ENCODE measurements at places on chromosomes 7 and 10. TPM values are rescaled to one million over a fixed set of nuclear protein-coding genes. Genes with fewer than 3 reads are reported as not detected.

CASP2 gene
- total RNA-seq, result 16.0 TPM

- DNase-seq, result no peak
Observed at GRCh38 chr10:76049581-76050290, 618.3 kb downstream of the LRMDA start.

GRCh38 chr7:41882745-41883420, 180.0 kb upstream of the INHBA start:
- no peak for DNase-seq

DNA sequence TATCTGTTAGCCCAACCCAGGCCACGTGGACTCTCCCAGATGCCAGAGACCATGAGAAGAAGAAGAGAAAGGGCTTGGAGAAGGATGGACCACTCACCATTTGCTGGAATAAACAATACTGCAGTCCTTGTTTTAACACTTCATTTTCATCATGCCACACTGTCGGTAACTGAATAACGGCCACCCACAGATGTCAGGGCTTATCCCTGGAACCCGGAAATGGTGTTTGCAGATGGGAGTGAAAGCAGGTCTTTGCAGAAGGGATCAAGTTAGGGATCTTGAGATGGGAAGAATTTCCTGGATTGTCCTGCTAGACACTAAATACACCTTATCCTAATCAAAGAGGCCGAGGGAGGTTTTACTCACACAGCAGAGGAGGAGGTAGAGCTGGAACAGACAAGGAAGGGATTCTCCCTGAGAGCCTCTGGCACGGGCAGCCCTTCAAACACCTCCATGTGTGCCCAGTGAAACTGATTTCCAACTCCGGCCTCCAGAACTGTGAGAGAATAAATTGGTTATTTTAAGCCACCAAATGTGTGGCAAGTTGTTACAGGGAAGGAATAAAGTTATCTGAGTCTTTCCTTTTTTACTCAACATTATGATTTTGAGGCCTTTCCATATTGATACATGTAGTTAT, 56.3 kb upstream of the SFMBT2 start:
- no peak for DNase-seq

- no peak for DNase-seq
Observed at GRCh38 chr10:48431871-48432270, 125.4 kb downstream of the MAPK8 start.

DNA sequence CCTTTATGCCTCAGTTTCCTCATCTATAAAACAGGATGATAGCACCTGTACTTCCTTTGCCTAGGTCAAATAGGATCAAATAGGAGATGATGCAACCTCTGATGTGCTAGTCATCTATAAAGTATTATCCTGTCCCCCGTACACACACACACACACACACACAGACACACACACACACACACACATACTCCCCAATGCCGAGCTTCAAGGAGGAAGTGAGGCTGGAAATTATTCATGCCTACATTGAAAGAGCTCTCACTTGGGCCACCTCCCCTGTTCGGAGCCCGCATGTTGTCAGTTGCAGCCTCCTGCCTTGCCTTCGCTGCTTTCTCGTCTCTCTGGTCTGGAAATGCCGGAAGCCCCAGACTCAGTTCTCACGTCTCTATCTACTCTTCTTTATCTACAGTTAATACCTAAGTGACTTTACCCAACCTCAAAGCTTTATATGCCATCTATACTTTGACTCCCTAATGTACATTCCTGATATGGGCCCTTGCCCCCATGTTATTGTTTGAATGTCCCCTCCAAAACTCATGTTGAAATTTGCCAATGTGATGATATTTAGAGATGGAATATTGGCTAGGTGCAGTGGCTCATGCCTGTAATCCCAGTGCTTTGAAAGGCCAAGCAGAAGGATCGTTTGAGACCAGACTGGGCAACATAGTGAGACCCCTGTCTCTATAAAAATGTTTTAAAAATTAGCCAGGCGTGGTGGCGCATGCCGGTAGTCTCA, 6.9 kb upstream of the UBE2H start:
- DNase-seq, result no peak

MAGI2 gene
- total RNA-seq, result 0.06 TPM

DNA sequence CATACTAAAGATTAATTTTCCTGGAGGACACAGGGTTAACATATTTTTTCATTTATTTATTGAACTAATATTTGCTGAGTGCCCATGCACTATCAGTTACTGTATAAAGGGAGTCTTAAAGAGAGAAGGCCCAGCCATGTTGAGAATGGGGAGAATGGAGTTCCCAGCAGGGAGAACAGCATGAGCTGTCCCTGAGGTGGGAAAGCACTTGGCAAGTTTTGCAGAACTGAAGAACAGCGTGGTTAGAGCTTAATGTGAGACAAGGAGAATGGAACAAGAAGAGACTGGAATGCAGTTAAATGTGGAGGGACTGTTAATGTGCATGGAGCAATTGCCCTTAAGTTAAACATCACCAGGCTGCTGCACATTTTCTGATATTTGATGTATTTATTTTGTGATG, 435.4 kb downstream of the SUGCT start:
- peak; percentile 36 for DNase-seq

- peak; percentile 51 for DNase-seq
Observed at GRCh38 chr7:72403458-72404076, 8.6 kb downstream of the CALN1 start.

KCNIP2 gene
- not detected for total RNA-seq

GRCh38 chr7:66627151-66627681, 1.5 kb upstream of the KCTD7 start:
- no peak for DNase-seq

CPA4 gene
- 98.8 TPM for total RNA-seq

DNA sequence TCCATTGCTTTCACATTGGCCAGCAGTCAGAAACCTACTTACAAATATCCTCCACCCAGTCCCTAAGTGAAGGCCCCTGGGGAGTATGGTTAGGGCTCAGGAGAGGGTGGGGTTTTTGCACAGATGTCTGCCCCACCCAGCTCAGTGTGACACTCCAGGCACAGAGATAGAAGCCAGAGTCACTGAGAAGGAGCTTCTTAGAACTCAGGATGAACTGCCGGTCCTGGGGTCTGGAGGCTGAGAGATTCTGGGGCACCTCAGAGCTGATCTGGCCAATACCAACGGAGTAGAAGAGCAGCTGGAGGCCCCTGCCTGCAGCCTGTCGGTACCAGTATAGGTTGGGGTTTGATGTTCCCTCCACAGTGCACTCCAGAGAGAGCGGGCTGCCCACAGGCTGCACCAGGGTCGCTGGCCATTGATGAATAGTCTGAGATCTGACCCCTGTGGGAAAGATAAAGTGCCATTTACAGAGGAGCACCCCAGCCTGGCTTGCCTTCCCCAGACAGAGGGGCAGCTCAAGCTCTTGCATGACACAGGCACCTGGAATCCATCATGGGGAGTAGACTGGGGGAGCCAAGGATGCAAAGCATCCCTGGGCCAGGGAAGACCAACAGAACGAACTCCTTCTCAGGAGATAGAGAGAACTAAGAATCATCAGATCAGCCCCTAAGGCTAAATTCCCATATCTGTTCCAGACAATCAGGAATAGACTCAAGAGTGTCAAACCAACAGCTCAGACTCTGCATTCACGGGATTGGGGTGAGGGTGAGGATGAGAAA, 41.9 kb downstream of the PRSS2 start:
- DNase-seq, result peak; percentile 64

HMX3 gene
- total RNA-seq, result 3.3 TPM

GRCh38 chr10:12806228-12807095, 195.1 kb downstream of the CCDC3 start:
- no peak for DNase-seq

GPR26 gene
- total RNA-seq, result 0.11 TPM

NODAL gene
- total RNA-seq, result not detected

SPDYE1 gene
- not detected for total RNA-seq

- no peak for DNase-seq
Observed at GRCh38 chr10:123316776-123317175, 162.6 kb downstream of the BUB3 start.

GRCh38 chr7:103706805-103707204, 260.8 kb upstream of the SLC26A5 start:
- no peak for DNase-seq

DNA sequence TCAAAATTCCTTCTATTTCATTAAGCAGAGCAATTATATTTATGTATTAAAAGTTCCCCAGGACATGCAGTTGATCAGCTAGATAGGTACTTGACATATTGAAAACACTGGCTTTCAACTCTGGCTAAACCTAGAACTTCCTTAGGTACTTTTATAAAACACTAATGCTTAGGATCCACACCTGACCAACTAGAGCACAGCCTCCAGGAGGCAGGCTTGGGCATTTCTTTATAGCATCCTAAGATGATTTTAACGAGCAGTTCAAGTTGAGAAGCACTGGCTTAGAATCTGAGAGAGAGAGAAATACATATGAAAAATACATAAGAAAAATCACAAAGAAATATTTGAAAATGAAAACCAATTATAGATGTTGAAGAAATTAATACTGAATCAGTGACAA, 20.8 kb downstream of the SLC26A5 start:
- DNase-seq, result no peak

- no peak for DNase-seq
Observed at GRCh38 chr7:55326081-55326835, 38.9 kb upstream of the LANCL2 start.

- DNase-seq, result peak; percentile 64
Observed at GRCh38 chr7:38973760-38974159, 3.9 kb upstream of the POU6F2 start.

DNA sequence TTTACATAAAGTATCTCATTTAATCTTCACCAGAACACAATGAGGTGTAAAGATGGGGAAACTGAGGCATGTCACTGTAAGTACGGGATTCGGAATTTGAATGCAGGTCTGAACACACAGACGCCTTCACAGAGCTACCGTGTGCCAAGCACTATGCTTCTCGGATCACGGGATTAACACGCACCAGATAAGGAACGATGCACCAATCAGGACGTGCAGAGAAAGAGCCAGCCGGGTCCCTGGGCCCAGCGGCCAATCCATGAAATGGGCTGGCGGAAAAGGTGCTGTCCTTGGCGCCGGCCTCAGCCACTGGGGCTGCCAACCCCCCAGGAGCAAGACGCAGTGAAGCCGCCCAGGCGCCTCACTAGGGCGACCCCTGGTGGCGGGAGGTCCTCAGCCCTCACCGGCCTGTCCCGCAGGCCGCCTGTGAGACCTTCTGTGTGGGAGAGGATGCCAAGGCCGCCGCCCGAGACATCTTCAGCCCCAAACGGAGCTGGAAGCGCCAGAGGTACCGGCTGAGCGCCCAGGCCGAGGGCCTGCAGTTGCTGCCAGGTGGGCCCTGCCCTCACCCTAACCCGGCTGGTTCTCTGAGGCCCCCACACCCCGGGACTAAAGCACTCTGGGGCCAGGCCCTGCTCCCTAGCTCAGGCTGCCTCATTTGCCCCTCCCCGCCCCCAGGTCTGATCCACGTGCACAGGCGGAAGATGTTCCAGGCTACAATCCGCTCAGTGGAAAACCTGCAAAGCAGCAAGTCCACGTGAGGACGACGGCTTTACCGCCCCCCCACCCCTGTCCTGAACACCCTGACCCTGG, 15.6 kb downstream of the ATG9B start:
- peak; percentile 54 for DNase-seq

MOGAT3 gene
- total RNA-seq, result not detected

GRCh38 chr7:18474944-18475343, 20.6 kb upstream of the HDAC9 start:
- no peak for DNase-seq

ANK3 gene
- total RNA-seq, result 15.0 TPM

DNA sequence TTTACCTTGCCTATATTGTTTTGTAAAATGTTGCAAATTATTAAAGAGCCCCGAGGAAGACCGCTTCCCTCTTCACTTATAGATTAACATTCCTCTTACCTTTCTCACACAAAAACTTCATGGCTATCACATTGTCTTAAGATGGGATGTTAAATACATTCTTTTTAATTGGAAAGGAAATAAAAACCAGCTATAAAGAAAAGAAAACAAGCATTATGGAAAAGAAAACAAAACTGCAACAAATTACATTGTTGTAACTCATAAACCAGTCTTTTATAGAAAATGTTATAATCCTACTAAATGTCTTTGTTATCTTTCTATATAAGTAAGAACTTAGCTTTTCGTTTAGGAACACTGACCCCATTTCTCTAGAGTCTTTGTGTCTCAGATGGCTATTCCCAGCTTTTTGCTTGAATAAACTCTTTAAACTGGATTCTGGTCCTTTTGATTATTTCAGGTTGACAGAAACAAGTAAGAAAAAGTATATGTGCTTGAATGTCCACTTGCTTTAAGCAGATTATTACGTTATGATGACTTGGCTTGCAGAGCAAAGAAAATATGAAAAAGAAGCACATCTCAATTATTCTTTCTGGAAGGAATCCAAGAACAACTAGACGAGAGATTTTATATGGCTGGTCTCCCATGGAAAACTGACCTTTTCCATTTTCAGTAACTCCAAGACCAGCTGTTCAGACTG, 128.2 kb downstream of the AKR1D1 start:
- DNase-seq, result no peak

GRCh38 chr7:10076660-10077300, 896.9 kb upstream of the PHF14 start:
- no peak for DNase-seq

DNA sequence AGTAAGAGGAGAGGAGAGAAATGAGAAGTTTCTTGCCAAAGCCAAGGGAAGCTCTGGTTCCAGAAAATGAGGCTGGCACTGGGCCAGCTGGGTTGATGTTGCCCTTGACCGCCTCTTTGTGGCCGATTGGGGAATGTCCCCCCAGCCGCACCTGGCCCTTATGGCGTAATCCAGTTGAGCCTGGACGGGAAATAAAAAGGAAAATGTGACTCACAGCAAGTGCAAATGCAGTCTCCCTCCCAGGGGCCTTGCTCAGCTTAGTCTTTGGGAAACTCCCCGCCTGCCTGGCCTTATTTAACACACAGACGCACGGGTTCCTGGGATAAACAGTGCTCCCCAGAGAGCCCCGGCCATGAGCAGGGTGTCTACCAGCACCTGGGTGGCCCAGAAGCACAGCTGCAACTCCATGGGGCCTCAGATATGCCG, 174.8 kb downstream of the KIAA1217 start:
- peak; percentile 94 for DNase-seq

- DNase-seq, result peak; percentile 25
Observed at GRCh38 chr7:79778786-79779770, 325.6 kb upstream of the MAGI2 start.

- DNase-seq, result no peak
Observed at GRCh38 chr10:118278649-118279048, 63.5 kb downstream of the FAM204A start.

GRCh38 chr7:92282930-92283329, 37.2 kb downstream of the ANKIB1 start:
- no peak for DNase-seq

DNA sequence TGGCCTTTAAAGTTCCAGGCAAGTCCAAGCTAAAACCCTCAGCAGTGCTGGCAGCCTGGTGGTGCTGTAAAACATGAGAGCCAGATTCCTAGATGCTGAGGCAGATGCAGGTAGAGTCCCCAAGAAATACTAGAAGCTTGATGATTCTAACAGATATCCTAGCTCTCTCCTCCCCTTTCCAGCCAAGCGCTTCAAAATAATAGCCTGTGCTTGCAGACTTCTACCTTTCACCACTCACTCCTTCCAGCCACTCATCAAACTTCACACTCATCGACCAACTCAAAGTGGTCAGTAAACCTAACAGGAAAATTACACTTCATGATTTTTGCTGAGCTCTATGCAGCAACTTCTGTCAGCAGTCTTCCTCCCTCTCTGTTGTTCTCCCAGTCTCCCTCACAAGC, 50.2 kb downstream of the LMBR1 start:
- no peak for DNase-seq

GRCh38 chr10:29344073-29344820, 55.4 kb downstream of the LYZL1 start:
- DNase-seq, result peak; percentile 72

Data from Daoy (cell line).